Activated T-cell treated with anti-CD3 and anti-CD28 coated beads, Interleukin-2, amount 50 U/mL, for 4 hours (primary cell): ENCODE measurements at places on chromosomes 6 and 20. TPM values are rescaled to one million over a fixed set of nuclear protein-coding genes. Genes with fewer than 3 reads are reported as not detected.

The SMLR1 gene
- total RNA-seq: not detected

- DNase-seq: no peak
Measured at GRCh38 chr6:17886891-17887290, 100.5 kb downstream of the KIF13A start.

- DNase-seq: no peak
Measured at GRCh38 chr6:4459996-4460395, 316.2 kb upstream of the CDYL start.

DNA sequence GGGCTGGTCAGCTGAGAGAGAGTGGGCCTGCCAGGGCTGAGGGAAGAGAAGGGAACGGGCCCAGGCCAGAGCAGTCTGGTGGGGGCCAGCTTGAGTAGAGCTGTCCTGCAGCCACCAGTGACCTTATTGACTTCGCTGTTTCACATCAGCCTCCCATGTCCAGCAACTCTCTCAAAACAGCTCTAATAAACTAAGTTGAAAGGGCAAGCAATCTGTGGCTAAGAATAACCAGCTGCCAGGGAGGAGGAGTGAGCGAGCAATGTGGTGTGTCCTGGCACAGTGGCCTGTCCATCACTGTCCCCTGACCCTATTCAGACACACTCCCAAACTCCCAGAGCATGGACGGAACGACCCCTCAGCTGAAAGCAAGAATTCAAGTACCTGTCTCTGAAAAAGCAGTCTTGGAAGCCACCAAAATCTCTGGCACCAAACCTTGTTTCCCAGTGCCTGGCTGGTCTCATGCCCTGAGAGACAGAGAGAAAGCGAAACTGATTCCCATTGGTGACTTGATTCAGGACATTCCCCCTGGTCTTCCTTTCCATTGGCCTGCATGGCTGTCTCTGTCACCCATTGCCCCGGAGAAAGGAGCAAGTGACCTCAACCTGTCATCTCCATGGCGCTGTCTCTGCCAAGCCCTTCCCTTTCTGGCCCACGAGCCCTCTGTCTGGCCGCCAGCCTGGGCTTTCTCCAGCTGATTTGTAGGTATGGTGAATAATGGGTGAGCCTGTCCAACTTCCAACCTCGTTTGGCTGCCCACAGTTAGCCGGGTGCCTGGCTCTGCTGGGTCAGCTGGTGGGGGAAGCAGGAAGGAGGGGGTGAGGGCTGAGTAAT, at the start of gene DDO:
Gene DDO (minus strand): TSS at position 490 of the 831 bp plus-strand sequence. CDS start 2,113 bp downstream, outside the sequence.
- DNase-seq: no peak

DNA sequence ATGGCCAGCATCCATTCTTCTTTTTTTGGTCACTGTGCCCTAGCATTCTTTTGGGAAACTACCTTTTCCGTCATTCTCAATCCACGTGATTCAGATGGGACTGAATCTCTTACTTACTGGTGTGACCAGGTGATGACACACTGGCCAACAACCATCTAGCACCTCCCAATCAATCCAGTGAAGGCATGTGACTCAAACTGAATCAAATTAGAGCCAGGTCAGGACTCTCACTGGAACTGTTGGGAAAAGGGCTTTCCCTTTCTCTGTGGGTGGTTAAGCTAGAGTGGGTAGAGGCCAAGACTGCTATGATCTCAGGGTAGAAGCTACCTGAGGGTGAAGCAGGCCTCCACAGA, 36.2 kb upstream of the ZMYND8 start:
- DNase-seq: no peak

GRCh38 chr6:2157441-2158127, 87.8 kb downstream of the GMDS start:
- DNase-seq: no peak
